ENCODE measurements at places on chromosomes 2 and 18. TPM values are rescaled to one million over a fixed set of nuclear protein-coding genes. Genes with fewer than 3 reads are reported as not detected.
A peak's percentile ranks its signal among the peaks of the same experiment; 100 is the strongest.

Gene SKOR2
- not detected for total RNA-seq

Gene AQP12A
- total RNA-seq, result not detected

Gene SLC9A2
- not detected for total RNA-seq

Gene SPDYA
- 8.1 TPM for total RNA-seq

Gene HPCAL1
- 31.1 TPM for total RNA-seq

Gene LOXHD1
- 0.14 TPM for total RNA-seq

Gene POMC
- total RNA-seq, result 6.6 TPM

Gene MCEE
- 8.4 TPM for total RNA-seq

Gene NETO1
- total RNA-seq, result not detected

Gene GREB1L
- not detected for total RNA-seq

Gene TGFA
- 5.0 TPM for total RNA-seq

Gene LYPD1
- not detected for total RNA-seq

Gene CABYR
- total RNA-seq, result 0.75 TPM

GRCh38 chr18:76441002-76441667, 53.9 kb downstream of the ZNF516 start:
- no peak for DNase-seq

GRCh38 chr18:73296686-73297085, 428.9 kb upstream of the NETO1 start:
- DNase-seq, result no peak

- no peak for DNase-seq
Observed at GRCh38 chr2:172434821-172435605, 7.6 kb downstream of the ITGA6 start.

DNA sequence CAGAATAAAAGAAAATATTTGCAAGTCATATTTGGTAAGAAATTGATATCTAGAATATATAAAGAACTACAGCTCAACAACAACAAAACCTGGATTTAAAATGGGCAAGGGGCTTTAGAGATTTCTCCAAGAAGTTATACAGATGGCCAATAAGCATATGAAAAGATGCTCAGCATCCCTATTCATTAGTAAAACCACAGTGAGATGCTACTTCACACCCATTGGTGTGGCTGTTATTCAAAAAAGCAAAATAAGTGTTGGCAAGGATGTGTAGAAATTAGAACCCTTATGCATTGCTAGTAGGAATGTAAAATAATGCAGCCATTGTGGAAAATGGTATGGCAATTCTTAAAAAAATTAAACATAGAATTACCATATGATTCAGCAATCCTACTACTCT, 29.8 kb downstream of the TANK start:
- no peak for DNase-seq

DNA sequence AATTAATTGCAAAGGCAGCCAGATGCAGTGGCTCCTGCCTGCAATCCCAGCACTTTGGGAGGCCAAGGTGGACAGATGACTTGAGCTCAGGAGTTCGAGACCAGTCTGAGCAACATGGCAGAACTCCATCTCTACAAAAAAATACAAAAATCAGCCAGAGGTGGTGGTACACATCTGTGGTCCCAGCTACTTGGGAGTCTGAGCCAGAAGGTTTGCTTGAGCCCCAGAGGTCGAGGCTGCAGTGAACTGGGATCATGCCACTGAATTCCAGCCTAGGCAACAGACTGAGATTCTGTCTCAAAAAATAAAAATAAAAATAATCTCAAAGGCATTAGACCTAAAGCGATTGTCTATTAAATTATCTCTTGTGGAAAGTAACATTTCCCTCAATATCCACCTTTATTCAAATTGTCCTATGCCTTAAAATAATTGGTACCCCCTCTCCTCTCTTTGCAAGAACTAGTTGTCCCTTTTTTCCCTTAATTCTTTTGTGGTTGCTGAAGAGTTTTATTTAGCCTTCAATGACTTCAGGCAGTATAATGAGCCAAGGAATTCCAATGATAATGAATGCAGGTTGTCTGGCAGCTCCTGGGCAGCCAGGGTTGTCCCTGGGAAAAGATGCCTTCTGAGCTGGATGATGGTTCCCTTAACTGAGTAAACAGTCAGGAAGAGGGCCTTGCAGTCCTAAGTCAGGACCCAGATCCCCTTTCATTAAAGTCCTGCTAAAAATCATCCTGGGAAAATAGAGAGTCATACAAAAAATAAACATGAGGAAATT, 32.2 kb downstream of the GPR75 start:
- DNase-seq, result no peak

DNA sequence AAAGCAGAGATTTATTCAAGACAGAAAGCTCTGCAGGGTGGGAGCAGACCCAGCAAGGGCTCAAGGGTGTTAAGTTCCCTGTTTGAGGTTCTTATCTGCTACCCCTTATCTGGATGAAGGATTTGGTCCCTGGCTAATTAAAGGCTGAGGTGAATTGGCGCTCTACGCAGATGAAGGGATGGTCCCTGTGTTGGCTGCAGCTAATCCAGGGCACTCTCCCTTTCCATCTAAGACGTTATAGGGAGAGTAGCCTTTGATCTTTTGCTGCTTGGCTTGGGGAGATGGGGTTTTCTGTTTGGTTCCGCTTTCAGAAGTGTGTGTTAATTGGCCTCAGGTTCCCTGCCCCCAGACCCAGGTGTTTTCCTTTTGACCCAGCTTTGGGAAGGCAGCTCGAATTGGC, 17.0 kb downstream of the FAM228A start:
- DNase-seq, result no peak

GRCh38 chr2:32061973-32062861, 1.1 kb upstream of the SPAST start:
- peak; percentile 42 for DNase-seq

GRCh38 chr2:34353509-34354113, 754.5 kb upstream of the FAM98A start:
- DNase-seq, result no peak

GRCh38 chr2:143452817-143453451, 323.7 kb downstream of the ARHGAP15 start:
- peak; percentile 69 for DNase-seq

- DNase-seq, result no peak
Observed at GRCh38 chr2:152234277-152234676, 58.7 kb upstream of the STAM2 start.

GRCh38 chr2:202147775-202148174, 74.7 kb downstream of the KIAA2012 start:
- DNase-seq, result no peak

DNA sequence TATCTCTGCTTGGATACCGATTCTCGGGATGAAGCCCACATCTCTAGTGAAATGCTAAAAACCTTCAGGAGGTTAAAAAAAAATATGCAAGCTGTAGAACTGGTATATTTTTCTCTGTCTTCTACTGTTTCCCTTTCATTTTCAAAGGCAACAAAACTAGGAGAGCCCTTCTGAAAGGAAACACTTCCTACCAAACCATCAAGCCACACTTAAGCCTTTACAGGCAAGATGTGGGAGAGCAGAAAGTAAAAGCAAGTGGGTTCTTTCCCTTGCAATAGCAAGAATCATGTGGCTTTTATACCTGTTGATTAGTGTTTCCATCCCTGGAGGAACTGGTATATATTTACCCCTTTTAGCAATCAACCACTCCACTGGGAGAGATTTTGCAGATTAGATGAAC, 147.9 kb upstream of the ACAA2 start:
- DNase-seq, result no peak

DNA sequence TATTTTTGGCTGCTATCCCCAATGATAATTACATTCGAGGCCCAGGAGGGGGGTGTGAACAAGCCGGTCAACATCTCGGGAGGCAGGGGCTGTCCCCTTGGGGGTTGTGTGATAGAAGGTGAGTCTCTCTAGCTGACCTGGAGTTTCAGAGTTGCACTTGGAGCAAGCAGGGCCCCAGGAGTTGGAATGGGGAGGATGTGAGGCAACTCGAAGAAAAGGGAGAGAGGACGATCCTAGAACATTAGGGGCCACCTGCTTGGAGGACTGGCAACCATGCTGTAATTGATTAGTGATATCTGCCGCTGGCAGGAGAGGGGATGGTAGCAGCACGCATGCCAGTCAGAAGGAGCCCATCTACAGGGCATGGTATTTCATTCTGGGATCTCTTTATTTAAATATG, 122.6 kb downstream of the CTIF start:
- DNase-seq, result no peak

DNA sequence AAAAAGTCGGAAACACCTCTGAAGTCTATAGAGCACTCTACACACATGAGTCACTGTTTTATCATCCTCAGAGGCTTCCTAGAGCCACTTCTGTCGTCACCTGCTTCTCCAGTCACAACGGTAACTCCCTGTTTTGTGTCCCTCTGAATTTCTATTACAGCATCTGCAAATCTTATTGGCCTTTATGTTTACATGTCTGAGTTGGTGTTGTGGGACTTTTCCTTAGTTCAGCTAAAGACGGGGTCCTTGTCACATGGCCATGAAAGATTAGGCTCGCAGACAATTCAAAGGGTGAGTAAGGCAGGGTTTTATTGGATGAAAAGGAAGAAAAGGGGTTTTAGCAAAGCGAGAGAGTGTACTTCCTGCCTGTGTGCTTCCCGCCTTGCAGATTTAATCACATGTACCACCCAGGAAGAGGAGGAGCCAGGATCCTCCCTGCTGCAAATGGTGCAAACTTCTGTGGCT, 185.6 kb downstream of the LPIN1 start:
- DNase-seq, result no peak

GRCh38 chr2:216366777-216367471, 5.4 kb downstream of the MARCHF4 start:
- no peak for DNase-seq

DNA sequence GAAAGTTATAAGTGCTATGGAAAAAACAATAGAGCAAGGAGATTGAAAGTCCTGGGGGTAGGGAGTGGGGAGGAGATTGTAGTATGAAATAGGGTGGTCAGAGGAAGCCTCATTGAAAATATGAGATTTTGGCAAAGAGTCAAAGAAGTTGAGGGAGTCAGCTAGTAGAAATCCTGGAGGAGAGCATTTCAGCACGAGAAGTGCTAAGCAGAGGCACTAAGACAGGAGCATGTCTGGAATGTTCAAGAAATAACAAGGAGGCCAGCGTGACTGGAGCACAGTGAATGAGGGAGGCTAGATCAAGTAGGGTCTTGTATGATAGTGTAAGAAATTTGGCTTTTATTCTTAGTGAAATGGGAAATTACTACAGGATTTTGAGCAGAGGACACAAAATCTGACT, 2.1 kb upstream of the TSPYL6 start:
- no peak for DNase-seq

Measured in natural killer cell (primary cell).